ENCODE measurements at places on chromosomes 5 and 9.

- no peak for DNase-seq
These were observed 55.9 kb upstream of the UNC5A start for GRCh38 chr5:176754376-176754973.

GRCh38 chr5:97544678-97545077, 361.6 kb upstream of the RIOK2 start:
- DNase-seq = no peak

- DNase-seq = no peak
These were observed at the start of gene LCN2 for GRCh38 chr9:128149001-128149701. LCN2 (plus strand) TSS chr9:128149453; CDS start chr9:128149526, 73 bp downstream.

GRCh38 chr5:172491481-172491880, 37.2 kb upstream of the SH3PXD2B start:
- DNase-seq = no peak

DNA sequence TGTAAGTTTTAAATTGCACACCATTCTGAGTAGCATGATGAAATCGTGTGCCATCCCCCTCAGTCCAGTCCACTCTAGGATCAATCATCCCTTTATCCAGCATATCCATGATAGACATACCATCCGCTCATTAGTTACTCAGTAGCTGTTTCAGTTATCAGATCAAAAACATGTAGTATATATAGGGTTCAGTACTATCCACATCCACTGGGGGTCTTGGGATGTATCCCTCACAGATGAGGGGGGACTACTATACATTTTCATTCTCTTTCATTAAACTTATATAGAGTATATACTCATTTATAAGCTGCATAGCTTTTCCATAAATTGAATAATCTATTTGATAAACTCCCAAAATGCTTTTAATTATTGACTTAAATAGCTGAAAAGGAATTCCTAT, 67.6 kb downstream of the MEIKIN start:
- DNase-seq = no peak

- DNase-seq = no peak
These were observed 6.7 kb downstream of the INIP start for GRCh38 chr9:112711050-112711689.

DNA sequence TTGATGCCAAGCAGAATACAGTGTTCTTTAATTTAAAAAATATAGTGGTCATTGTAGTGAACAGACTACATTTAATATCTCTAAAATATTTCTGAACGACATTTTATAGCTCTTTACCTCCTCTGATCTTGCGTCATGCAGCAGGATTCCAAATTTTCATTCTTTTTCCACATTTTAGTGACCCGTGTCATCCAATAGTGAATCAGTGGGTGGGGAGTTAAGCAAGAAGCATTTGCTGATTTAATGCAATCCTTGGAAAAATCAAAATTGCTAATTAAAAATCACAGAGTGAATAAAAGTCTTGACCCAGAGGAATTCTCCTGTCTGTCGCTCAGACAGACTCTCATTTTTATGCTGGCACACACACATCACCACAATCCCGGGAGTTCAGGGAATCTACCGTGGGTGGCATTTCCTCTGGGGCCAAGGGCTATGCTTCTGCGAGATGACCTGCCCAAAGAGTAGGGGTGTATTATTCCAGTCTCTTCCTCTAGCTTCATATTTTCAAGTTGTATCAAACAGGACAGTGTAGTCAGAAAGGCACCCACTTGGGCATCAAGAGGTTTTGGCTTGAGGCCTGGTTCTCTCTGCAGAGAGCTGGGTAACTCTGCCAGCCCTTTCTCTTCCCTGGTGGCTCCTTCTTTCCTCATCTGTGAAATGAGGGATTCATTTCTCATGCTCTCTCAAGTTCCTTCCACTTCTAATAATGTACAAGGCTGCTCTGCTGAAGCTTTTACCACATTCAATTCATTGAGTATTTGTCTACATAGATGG, 24.8 kb upstream of the OTP start:
- no peak for DNase-seq

GRCh38 chr5:36904677-36905076, 28.1 kb downstream of the NIPBL start:
- DNase-seq = no peak

All from NCI-H1092 (cell line).